ENCODE measurements at places on chromosomes 11 and 22.
A peak's percentile ranks its signal among the peaks of the same experiment; 100 is the strongest.

GRCh38 chr11:72075109-72075508 is 5.2 kb downstream of the NUMA1 start:
- DNase-seq: peak; percentile 76

- no peak for DNase-seq
Observed at GRCh38 chr22:19791894-19792293, 31.3 kb downstream of the TBX1 start.

DNA sequence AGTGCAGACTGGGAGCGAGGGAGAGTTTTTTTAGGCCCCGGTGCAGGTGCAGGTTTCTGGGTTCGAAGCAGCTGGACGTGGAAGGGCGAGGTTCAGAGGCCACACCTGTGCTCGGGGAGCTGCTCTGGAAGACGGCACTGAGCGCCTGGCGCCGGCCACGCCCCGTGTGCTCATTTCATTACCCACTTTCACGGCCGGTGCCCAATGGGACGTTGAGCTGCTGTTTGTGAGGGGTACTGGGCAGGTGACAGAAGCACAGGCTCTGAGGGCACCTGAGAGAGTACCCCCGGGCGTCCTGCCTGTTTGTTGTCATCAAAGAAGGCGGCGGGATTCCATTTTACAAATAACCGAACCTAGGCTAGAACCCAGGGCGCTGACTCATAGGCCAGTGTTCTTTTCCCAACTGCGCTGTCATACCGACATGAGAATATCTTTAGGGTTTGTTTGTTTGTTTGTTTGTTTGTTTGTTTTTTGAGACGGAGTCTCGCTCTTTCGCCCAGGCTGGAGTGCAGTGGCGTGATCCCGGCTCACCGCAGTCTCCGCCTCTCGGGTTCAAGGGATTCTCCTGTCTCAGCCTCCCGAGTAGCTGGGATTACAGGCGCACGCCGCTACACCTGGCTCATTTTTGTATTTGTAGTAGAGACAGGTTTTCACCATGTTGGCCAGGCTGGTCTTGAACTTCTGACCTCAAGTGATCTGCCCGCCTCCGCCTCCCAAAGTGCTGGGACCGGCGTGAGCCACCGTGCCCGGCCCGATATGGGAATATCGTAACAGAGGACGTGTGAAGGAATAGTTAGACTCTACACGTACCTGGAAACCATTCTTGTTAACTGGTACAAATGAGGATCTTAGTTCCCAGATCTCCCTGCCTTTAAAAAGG is 16.6 kb upstream of the SPTBN2 start:
- DNase-seq: no peak

- DNase-seq: peak; percentile 69
Observed at GRCh38 chr11:126352934-126353801, 2.3 kb upstream of the ST3GAL4 start.

GRCh38 chr22:44436736-44437135 is 61.3 kb downstream of the RTL6 start:
- peak; percentile 57 for DNase-seq

- DNase-seq: no peak
Observed at GRCh38 chr11:47264521-47264920, 5.4 kb upstream of the MADD start.

- DNase-seq: no peak
Observed at GRCh38 chr11:74952752-74953151, 3.7 kb downstream of the SPCS2 start.

- DNase-seq: no peak
Observed at GRCh38 chr11:75056814-75057213, 39.9 kb downstream of the OR2AT4 start.

DNA sequence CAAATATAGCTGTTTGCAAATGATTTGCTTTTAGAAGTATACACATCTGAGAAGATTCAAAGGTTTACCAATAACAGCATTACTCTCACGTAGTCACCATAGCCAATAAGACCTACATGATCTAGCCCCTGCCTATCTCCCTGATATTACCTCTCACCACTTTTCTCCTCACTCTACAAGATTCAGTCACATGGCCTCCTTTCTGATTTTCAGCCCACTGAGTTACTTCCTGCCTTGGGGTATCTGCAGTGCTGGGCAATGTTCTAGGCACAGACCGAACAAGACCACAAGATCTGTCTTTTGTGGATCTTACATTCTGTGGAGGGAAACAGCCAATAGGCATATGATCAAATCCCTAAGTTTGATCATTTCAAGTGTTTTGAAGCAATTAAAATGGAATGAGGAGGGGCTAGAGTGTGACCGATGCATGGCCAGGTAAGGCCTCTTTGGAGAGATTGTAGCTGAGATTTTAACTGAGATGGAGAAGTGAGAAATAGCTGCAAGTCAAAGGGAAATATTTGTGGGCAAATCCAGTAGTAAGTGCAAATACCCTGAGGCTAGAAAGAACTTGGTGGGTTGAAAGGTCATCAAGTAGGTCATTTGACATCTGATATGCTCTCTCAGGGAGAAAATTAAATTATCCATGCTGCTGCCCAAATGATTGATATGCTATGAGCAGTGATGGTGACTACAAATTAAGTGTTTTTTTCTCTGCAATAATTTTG is 43.1 kb downstream of the ARL14EP start:
- no peak for DNase-seq

DNA sequence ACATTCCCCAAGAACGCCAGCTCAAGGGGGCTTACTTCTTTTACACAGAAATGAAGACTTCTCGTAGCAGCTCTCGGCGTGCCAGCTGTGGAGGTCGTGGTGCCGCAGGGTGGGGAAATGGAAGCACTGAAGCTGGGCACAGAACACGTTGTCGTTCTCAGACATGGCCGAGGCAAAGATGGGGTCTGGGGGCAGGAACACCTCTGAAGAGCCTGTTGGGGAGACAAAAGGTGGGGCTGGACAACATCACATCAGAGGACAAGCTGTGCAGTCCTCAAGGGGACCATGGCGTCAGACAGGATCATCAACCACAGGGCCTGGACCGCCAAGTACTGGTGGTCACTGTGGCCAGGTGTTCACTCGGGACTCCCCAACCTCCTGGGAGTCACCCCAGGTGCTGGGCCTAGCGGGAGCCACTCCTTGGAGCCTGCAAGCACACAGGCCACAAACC is 65.2 kb downstream of the DGCR2 start:
- DNase-seq: no peak

DNA sequence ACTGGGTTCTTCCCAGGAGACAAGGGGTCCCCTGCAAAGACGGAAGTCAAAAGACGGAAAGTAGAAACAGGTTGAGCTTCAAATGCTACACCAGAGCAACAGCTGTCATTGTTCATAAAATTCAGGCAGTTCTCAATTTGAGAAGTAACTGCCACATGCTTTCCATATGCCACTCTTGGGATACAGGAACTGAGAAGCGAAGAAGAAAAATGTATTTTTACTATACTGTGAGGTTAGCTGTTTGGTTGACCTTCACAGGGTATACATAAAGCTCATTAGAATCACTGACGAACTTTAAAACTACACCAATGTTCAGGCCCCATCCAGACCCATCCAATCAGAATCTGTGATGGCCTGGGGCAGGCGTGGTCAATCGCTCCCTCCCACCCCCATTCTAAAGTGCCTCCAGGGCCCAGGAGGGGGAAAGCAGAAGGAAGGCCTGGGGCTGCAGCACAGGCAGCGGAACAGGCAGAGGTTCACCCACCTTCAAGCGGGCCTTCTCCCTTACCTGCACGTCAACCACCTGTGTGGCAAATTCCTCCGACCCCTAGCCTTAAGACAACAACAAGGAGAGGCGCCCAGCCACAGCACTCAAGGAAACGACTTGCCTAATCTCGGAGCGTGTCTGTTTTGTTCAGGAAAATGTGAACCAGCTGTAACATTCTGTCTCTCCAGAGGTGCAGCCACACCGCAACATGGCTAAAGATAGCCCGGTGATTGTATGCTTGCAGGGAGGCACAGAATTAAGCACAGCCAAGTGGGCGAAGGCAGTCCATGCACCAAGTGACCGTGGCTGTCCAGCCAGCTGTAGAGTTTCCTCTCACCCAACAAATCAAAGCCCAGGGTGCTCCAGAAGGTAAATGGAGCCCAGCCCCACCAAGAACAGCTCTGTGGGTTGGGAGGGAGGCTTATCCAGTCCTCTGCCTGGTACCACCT is 82.6 kb downstream of the MICAL3 start:
- peak; percentile 45 for DNase-seq

- DNase-seq: no peak
Observed at GRCh38 chr11:70547386-70547785, 149.1 kb downstream of the CTTN start.

DNA sequence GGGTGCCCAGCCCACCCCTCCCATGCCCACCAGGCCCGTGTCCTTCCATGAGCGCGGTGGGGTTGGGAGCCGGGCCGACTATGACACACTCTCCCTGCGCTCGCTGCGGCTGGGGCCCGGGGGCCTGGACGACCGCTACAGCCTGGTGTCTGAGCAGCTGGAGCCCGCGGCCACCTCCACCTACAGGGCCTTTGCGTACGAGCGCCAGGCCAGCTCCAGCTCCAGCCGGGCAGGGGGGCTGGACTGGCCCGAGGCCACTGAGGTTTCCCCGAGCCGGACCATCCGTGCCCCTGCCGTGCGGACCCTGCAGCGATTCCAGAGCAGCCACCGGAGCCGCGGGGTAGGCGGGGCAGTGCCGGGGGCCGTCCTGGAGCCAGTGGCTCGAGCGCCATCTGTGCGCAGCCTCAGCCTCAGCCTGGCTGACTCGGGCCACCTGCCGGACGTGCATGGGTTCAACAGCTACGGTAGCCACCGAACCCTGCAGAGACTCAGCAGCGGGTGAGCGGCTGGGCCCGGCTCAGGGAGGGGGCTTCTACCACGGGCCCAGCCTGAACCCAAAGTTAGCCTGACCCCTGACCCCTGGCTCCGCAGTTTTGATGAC is 3.0 kb downstream of the PKP3 start:
- DNase-seq: no peak

- DNase-seq: no peak
Observed at GRCh38 chr11:5857590-5857989, at the start of gene OR52E8. TSS of gene OR52E8 (minus strand) at chr11:5857690. CDS start at chr11:5857690, 0 bp downstream.

- no peak for DNase-seq
Observed at GRCh38 chr11:60981515-60981914, 10.0 kb downstream of the CD6 start.

DNA sequence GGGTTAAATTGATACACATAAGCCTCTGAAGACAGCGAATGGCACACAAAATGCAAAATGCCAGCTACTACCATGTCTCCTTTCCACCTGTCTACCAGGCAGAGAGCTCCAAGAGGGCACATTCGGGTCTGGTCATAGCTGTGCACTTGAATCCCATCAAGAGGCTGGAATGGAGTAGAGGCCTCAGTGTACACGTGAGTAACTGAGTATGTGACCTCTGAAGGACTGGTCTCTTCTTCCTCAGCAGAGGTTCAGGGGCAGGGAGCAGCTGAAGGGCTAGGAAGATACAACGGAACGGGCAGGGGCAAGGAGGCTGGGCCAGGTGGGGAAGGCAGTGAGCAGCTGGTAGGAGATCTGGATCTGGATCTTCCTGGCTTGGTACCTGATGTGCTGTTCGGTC is 56.3 kb upstream of the PHOX2A start:
- no peak for DNase-seq

Data from MV-4-11 (cell line).